ENCODE measurements at places on chromosomes 3 and 15. TPM values are rescaled to one million over a fixed set of nuclear protein-coding genes. Genes with fewer than 3 reads are reported as not detected.

The RAD18 gene
- 7.8 TPM for total RNA-seq

The IL17RD gene
- 4.9 TPM for total RNA-seq

The ARL14 gene
- total RNA-seq: not detected

The SUSD5 gene
- total RNA-seq: 2.3 TPM

The PARP3 gene
- total RNA-seq: 19.2 TPM

The TJP1 gene
- total RNA-seq: 88.0 TPM

The DNAH12 gene
- 0.31 TPM for total RNA-seq

The KNG1 gene
- not detected for total RNA-seq

The CSK gene
- 26.1 TPM for total RNA-seq

The ADGRG7 gene
- total RNA-seq: not detected

The SH2D7 gene
- total RNA-seq: not detected

The C2CD4B gene
- total RNA-seq: 21.1 TPM

The DUOXA1 gene
- total RNA-seq: 0.95 TPM

The SLC51B gene
- total RNA-seq: not detected

The HTR3E gene
- total RNA-seq: not detected

The ISL2 gene
- total RNA-seq: not detected

The POLR2M gene
- 101 TPM for total RNA-seq

The LRTM1 gene
- total RNA-seq: not detected

The NME9 gene
- total RNA-seq: 0.48 TPM

The P2RY1 gene
- total RNA-seq: 4.9 TPM

The MEIS2 gene
- 40.2 TPM for total RNA-seq

The TMCO5A gene
- not detected for total RNA-seq

The MYL3 gene
- total RNA-seq: 4.4 TPM

The IL5RA gene
- 0.47 TPM for total RNA-seq

The RBP2 gene
- not detected for total RNA-seq

The CCDC39 gene
- total RNA-seq: 0.38 TPM

The AMOTL2 gene
- 120 TPM for total RNA-seq

The P2RY12 gene
- 8.3 TPM for total RNA-seq

The TPRG1 gene
- 18.3 TPM for total RNA-seq

The TMC3 gene
- total RNA-seq: not detected

The GUCA1C gene
- not detected for total RNA-seq

The TIMP4 gene
- 171 TPM for total RNA-seq

The CTXN2 gene
- not detected for total RNA-seq

The PHLDB2 gene
- total RNA-seq: 421 TPM

The KIF15 gene
- 0.84 TPM for total RNA-seq

The MYZAP gene
- total RNA-seq: 84.6 TPM

Measured in omental fat pad (tissue), 4 donors.